ENCODE measurements at places on chromosomes 2 and 18. TPM values are rescaled to one million over a fixed set of nuclear protein-coding genes. Genes with fewer than 3 reads are reported as not detected.

- H3K27ac ChIP-seq: peak overlapping the region; percentile 92
- no peak overlapping the region for H3K4me3 ChIP-seq
- peaks cover 20% of the 10 kb centered on the region for H3K36me3 ChIP-seq
- H3K4me1 ChIP-seq: peaks cover 46% of the 10 kb centered on the region
- no peaks in the 10 kb centered on the region for H3K27me3 ChIP-seq
Measured at GRCh38 chr2:207558079-207558491, 28.3 kb downstream of the CREB1 start.

DNA sequence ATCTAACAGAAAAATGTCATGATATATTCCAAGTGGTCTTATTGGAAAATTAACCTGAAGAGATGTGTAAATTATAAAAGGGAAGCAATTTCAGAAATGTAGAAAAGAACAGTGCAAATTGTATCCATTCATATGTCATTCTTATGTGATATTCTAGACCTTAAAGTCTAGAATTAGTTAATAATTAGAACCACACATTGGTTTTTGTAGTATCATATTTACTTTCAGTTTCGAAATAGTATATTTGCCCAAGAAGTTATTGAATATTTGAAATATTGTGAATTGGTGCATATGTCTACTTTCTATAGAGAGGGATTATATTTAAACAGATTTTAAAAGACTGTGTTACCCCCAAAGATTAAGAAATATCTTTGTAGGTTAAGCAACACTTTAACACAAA, 1348.6 kb upstream of the ACVR2A start:
- no peaks in the 10 kb centered on the region for H3K27me3 ChIP-seq
- no peaks in the 10 kb centered on the region for H3K36me3 ChIP-seq
- no peak overlapping the region for H3K27ac ChIP-seq
- H3K4me1 ChIP-seq: no peaks in the 10 kb centered on the region
- no peak for DNase-seq

- H3K27me3 ChIP-seq: no peaks in the 10 kb centered on the region
- no peak overlapping the region for H3K4me3 ChIP-seq
- H3K4me1 ChIP-seq: peaks cover 17% of the 10 kb centered on the region
Measured at GRCh38 chr2:63699549-63699839, 110.7 kb downstream of the MDH1 start.

DNA sequence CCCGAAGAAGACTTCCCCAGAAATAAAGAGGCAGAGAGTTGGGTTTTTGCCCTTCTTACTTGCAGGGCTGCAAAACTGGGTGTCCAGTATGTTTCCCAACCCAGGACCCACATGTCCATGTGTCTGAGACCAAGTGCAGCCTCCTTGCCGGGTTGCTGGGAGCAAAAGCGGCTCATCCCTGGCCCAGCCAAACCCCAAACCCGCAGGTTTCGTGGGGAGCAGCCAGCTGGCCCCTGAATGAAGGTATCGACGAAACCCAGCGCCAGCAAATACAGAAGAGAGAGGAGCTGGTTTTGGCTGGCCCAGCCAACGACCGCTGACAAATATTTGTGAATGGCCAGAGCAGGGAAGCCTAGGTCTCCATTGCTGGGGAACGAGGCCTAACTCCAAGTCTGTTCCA, 197.1 kb downstream of the SMAD7 start:
- no peak overlapping the region for H3K27ac ChIP-seq
- H3K4me1 ChIP-seq: peaks cover 43% of the 10 kb centered on the region
- H3K4me3 ChIP-seq: no peak overlapping the region
- DNase-seq: no peak

GRCh38 chr2:192559587-192559986, 364.9 kb upstream of the TMEFF2 start:
- H3K27me3 ChIP-seq: peaks cover 9% of the 10 kb centered on the region
- no peaks in the 10 kb centered on the region for H3K36me3 ChIP-seq
- no peak for DNase-seq

FBXO48 gene
- total RNA-seq: 0.63 TPM

DNA sequence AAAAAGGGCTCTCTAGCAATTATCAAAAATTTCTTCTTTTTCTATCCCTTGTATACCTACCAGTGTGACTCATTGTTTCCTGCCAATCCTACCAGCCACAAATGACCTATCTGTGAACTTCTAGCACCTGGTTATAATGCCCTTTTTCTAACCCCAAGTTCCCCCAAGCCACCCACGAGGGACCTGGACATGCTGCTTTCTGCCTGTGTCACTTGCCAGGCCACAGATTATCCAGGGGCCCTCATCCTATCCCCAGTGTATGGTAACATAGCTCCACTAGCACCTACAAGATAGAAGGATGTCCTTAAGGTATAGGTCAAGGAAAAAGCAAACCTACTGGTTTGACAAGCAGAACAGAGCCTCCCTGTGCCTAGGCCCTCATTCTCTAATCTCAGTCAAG, 26.8 kb downstream of the AAK1 start:
- no peaks in the 10 kb centered on the region for H3K36me3 ChIP-seq
- no peak overlapping the region for H3K4me3 ChIP-seq
- no peak for DNase-seq
- no peaks in the 10 kb centered on the region for H3K27me3 ChIP-seq
